ENCODE measurements at places on chromosomes 12 and 14.
A peak's percentile ranks its signal among the peaks of the same experiment; 100 is the strongest.

GRCh38 chr12:28121899-28122655 lies 68.2 kb upstream of the CCDC91 start:
- no peak for DNase-seq

GRCh38 chr14:89900802-89901201 lies 53.7 kb downstream of the EFCAB11 start:
- DNase-seq = no peak

- peak; percentile 7 for DNase-seq
Observed at GRCh38 chr12:96368233-96368632, 32.0 kb downstream of the CDK17 start.

GRCh38 chr12:54016051-54016450 lies 7.3 kb downstream of the HOXC8 start:
- DNase-seq = no peak

DNA sequence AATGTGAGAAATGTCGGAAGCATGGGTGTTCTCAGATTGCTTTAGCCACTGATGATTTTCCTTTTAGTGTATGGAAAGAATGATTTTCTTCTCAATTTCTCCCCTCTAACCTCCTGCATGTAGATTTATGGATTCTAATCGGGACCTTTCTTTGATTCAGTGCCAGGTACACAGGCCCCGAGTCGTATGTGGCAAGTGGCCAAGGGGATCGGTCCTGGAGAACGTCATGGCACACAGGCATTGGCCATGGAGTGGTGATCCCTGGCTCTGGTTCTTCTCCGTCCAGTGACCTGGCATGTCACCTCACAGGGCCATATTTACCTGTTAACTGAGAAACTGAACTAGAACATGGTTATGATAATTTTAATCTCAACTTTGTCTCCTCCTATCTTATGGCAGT lies 58.1 kb downstream of the ETV6 start:
- DNase-seq = no peak

GRCh38 chr12:99997806-99998205 lies 13.1 kb upstream of the ANKS1B start:
- no peak for DNase-seq

- no peak for DNase-seq
Observed at GRCh38 chr14:38252066-38252710, 3.7 kb downstream of the CLEC14A start.

- peak; percentile 42 for DNase-seq
Observed at GRCh38 chr14:74514471-74514941, 20.9 kb downstream of the ISCA2 start.

All from suppressor macrophage (primary cell).